ENCODE measurements at places on chromosomes 16 and 17.

DNA sequence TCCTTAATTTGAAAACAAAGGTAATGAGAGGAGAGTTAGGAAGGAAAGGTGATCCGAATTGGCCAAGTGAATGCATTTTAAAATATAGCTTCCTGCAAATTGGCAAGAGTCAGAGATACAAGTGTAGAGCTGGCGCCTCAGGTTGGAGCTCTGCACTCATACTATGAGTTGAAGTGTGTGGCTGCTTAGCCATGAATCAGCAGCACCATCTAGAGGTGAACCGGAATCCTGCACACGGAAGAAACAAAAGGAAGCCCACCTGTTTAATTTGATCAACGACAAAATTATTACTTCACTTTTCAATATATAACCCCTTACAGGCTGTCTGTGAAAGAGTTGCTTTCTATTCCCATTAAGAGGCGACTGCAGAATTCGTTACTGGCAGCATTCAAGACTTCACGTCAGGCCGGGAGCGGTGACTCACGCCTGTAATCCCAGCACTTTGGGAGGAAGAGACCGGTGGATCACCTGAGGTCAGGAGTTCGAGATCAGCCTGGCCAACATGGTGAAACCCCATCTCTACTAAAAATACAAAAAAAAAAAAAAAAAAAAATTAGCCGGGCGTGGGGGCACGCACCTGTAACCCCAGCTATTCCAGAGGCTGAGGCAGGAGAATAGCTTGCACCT, 1253.7 kb upstream of the CDH8 start:
- DNase-seq: peak; percentile 69

- no peak for DNase-seq
These were observed 385.9 kb downstream of the WWOX start for GRCh38 chr16:78485188-78485916.

DNA sequence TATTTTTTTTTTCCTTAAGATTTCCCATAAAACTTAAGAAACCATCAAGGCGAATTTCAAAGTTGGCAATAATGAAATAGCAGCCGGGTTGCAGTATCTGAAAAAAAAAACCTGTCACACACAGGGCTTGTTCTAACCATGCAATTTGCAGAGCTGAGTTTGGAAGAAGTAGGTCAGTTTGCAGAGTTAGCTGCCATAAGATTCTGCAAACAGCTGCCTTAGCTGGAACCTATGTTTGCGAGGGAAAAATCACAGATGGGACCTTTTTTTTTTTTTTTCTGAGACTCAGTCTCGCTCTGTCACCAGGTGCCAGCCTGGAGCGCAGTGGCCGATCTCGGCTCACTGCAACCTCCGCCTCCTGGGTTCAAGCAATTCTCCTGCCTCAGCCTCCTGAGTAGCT, 98.5 kb upstream of the HS3ST4 start:
- no peak for DNase-seq

GRCh38 chr16:716200-716568, 1.3 kb downstream of the METRN start:
- peak; percentile 68 for DNase-seq

DNA sequence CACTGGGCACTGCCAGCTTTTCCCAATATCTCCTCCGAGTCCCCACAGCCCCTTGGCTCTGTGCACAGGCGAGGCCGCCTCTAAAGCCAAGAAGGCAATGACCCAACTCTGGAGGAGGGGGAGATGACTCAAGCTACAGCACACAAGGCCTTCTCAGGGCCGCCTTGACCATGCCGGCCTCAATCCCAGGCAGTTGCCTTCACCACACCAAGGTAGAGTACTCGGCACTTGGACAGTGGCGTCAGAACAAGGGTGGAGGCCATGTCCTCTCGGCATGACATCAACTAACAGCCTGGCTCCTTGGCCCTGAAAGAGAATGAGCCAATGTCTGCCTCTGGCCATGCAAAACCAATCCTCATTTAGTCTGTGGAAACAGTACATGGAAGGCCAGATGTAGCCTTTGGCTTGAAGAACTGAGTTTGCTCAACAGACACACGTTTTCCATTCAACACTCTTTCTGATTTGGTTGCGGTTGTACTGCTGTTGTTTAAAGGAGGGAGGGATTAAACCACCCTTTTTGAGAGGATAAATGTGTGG, 139.6 kb downstream of the XYLT1 start:
- DNase-seq: no peak

DNA sequence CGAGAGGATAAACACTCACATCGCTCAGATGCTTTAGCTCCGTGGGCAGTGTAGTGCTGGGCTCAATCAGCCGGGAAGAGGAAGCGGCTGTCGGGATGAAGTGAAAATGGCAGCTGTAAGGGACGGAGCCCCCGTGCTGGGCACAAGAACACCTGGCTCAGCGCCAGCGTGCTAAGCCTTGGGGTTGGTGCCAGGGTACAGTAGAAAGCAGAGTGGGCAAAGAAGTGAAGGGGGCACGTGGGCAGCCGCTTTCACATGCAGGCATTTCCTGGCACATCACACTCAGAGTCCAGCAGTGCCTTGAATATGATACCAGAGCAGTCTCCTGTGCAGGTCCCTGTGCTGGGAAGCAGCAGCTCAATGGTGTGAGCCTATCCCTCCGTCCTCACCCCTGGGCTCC, 51.1 kb upstream of the FOXF1 start:
- DNase-seq: no peak

GRCh38 chr17:79887451-79887991, 48.3 kb upstream of the CBX4 start:
- no peak for DNase-seq

- DNase-seq: no peak
These were observed 79.6 kb upstream of the CLEC18B start for GRCh38 chr16:74500907-74501306.

- no peak for DNase-seq
These were observed 17.8 kb upstream of the ITGAE start for GRCh38 chr17:3818786-3819185.

DNA sequence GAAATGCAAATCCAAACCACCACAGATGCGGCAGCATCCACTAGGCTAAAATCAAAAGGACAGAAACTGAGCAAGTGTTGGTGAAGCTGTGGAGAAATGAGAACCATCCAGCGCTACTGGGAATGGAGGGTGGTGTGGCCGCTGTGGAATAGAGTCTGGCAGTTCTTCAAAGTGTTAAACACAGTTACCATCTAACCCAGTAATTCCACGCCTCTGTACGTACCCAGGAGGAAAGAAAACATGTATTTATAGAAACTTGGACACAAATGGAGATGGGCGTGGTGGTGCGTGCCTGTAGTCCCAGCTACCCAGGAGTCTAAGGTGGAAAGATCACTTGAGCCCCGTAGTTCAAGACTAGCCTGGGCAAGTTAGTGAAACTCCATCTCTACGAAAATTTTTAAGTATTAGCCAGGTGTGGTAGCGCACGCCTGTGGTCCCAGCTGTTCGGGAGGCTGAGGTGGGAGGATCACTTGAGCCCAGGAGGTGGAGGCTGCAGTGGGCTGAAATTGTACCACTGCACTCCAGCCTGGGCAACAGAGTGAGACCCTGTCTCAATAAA, 11.6 kb downstream of the SLC25A10 start:
- no peak for DNase-seq

GRCh38 chr16:87310610-87311009, 6.6 kb downstream of the C16orf95 start:
- no peak for DNase-seq

DNA sequence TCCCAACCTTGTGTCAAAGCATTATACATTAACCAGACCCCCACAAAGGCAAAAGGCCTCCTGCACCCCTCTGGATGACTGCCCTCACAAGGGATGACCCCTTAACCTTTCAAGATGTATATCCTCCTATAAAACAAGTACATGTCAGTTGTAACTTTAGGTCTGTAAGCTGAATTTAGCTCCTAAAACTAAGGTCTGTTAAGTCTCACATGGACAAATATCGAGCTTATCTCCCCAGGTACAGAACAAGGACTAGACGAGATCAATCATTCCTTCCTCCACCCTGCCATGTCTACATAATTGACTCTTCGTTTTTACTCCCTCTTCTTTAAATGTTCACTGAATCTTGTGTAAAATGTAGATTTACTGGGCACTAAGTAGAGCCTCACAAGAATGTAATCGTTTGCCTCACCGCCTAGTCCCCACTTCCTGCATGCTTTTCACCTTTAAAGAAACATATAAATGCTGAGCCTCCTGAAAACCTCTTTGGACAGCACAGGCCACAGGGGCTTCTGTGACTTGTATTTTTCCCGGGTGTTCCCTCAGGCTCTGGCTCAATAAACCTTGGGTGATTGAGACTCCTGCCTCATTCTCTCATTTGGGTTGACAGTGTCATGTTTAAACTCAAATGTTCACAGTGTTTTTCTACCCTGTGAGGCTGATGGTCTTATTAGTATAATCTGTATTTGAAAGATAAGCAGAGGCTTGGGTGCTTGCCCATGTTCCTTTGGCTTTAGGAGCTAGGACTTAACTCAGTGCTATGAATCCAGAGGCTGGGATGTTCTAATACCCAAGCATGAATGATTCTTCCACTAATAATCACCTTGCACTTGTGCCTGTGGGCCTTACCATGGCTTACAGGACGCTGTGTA, 37.6 kb downstream of the MMD start:
- no peak for DNase-seq

- DNase-seq: no peak
These were observed 96.2 kb downstream of the RAP1GAP2 start for GRCh38 chr17:2892305-2892971.

- no peak for DNase-seq
These were observed 16.5 kb downstream of the CHMP6 start for GRCh38 chr17:81008140-81008539.

- peak; percentile 7 for DNase-seq
These were observed 102.7 kb downstream of the METRNL start for GRCh38 chr17:83181991-83182619.

- DNase-seq: no peak
These were observed 149.3 kb downstream of the MSI2 start for GRCh38 chr17:57405491-57406072.

DNA sequence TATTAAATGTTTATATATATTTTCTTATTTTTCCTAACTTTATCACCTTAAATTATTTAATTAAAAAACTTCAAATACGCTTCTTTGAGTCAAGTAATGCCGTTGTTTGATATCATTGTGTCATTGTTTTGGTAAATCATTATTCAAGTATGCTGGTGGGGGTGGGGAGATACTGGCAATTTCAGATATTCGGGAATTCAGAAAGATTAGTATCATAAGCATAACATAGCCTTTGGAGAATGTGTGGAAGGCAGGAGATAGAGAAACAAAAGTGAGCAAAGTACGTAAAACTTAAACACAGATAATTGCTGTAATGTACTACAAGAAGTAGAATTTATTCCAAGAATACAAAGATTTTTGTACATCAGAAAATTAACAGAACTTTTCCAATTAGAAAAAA, 49.8 kb downstream of the TANC2 start:
- no peak for DNase-seq

GRCh38 chr17:71325117-71325516, 795.7 kb upstream of the SOX9 start:
- DNase-seq: no peak

- DNase-seq: no peak
These were observed 80.9 kb upstream of the STAC2 start for GRCh38 chr17:39306509-39307212.

GRCh38 chr16:53503991-53504663, 1.1 kb upstream of the AKTIP start:
- DNase-seq: peak; percentile 11

GRCh38 chr16:84656649-84657048, 8.3 kb downstream of the KLHL36 start:
- DNase-seq: no peak

DNA sequence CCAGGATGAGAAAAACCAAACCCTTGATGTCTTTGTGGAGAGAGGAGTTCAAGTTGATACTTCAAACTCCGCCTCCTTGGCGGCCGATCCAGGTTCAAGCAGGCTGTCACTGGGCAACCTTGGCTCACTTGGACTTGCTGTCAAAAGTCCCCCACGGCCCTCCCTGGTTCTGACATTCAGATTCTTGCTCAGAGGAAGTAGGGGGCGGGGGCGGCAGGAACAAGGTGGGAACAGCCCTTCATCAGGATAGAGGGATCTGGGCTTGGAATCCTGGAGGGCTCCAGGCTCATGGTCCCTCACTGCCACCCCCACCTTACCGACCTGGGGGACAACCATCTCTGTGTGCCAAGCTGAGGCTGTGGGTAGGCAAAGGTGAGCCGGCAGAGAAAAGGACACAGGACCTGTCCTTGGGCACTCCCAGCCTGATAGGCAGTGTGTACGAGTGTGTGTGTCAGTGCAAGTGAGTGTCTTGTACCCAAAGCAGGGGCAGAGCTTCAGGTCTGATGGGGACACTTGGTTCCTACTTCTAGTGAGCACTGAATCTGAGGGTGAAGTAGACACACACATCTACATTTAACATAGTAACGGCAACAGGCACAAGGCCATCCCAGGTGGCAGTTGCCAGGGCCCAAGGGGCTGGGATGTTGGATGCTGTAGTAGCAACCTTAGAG, 6.6 kb upstream of the TSPOAP1 start:
- DNase-seq: peak; percentile 8

DNA sequence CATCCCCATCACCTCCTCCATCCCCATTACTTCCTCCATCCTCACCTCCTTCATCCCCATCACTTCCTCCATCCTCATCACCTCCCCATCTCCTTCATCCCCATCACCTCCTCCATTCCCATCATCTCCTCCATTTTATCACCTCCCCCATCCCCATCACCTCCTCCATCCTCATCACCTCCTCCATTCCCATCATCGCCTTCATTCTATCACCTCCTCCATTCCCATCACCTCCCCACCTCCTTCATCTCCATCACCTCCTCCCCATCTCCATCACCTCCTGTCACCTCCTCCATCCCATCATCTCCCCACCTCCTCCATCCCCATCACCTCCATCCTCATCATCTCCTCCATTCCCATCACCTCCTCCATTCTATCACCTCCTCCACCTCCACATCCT, 116.4 kb downstream of the SEC14L1 start:
- DNase-seq: no peak

DNA sequence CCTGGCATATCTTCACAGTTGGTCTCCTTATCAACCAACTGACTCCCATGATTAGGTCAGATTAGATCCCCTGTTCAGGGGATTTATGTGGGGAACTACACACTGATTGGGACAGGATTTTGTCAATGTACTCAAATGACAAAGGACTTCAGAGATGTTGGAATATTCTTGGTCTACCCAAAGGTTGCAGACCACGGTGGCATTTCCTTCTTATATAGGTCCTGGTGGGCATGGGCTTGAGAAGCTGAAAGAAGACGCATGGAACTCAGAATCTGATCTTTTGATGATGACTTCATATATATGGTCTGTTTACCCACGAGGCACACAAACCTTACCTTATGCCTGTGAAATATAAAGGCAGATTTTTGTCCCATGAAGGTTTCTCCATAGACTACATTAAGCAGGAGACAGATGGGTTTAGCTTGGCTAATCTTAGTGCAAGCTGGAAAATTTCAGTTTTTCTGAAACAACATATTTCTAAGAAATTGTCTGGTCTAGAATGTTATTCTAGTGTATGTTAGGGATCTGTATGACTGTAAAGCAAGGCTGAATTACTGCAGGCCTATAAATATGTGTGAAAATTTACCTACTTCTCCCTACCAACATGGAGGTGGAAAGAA, 33.5 kb downstream of the HLF start:
- DNase-seq: no peak

- DNase-seq: no peak
These were observed 1.5 kb downstream of the NUDT16L1 start for GRCh38 chr16:4694642-4695451.

GRCh38 chr16:27240948-27241531, 27.5 kb downstream of the NSMCE1 start:
- DNase-seq: no peak

All from WTC11 (cell line).